ENCODE measurements at places on chromosomes 5 and 9. TPM values are rescaled to one million over a fixed set of nuclear protein-coding genes. Genes with fewer than 3 reads are reported as not detected.

SVEP1 gene
- polyA plus RNA-seq: 6.2 TPM

TMEM171 gene
- 5.2 TPM for polyA plus RNA-seq

FAM78A gene
- polyA plus RNA-seq: 2.4 TPM

NOP16 gene
- polyA plus RNA-seq: 30.8 TPM

HRH2 gene
- polyA plus RNA-seq: 2.6 TPM

FRMPD1 gene
- 1.0 TPM for polyA plus RNA-seq

SPINK1 gene
- 49.5 TPM for polyA plus RNA-seq

RFESD gene
- 5.0 TPM for polyA plus RNA-seq

TAF11L6 gene
- not detected for polyA plus RNA-seq

PHF24 gene
- polyA plus RNA-seq: 0.33 TPM

SLC25A25 gene
- polyA plus RNA-seq: 12.9 TPM

CCL28 gene
- 4.2 TPM for polyA plus RNA-seq

MEIKIN gene
- polyA plus RNA-seq: not detected

RECK gene
- polyA plus RNA-seq: 30.0 TPM

RASEF gene
- polyA plus RNA-seq: 8.5 TPM

OSMR gene
- 10.7 TPM for polyA plus RNA-seq

MAP1B gene
- 15.8 TPM for polyA plus RNA-seq

RLN2 gene
- 2.1 TPM for polyA plus RNA-seq

TMEM215 gene
- polyA plus RNA-seq: 0.12 TPM

SOHLH1 gene
- polyA plus RNA-seq: not detected

SPACA9 gene
- 7.8 TPM for polyA plus RNA-seq

COL27A1 gene
- polyA plus RNA-seq: 45.2 TPM

LARP1 gene
- 172 TPM for polyA plus RNA-seq

C5 gene
- 19.5 TPM for polyA plus RNA-seq

GRM6 gene
- 1.9 TPM for polyA plus RNA-seq

OBP2B gene
- polyA plus RNA-seq: not detected

TRIM41 gene
- polyA plus RNA-seq: 35.4 TPM

Data from left kidney (tissue), 8 donors.